ENCODE measurements at places on chromosomes 2 and 18.

GRCh38 chr2:149860276-149860921 is 272.8 kb upstream of the MMADHC start:
- DNase-seq: no peak

GRCh38 chr2:151946250-151946884 is 118.1 kb upstream of the ARL5A start:
- no peak for DNase-seq

DNA sequence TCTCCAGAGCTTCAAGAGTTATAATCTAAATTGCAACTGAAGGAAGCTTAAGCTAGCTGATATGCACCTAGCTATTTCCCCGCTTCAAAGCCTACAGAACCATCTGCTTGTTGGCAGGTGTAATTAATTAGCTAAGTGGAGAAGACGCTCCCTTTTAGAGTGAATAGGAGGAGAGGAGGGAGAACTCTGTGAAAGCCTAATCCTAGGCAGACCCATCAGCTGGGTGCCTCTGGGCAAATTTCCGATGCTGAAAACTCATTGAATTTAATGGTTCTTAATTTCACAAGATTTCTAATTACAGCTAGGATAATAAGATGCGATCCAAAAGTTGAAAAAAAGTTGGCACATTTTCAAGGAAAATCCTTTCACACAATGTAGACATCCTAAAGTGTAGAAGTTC is 735.9 kb downstream of the ERBB4 start:
- no peak for DNase-seq

DNA sequence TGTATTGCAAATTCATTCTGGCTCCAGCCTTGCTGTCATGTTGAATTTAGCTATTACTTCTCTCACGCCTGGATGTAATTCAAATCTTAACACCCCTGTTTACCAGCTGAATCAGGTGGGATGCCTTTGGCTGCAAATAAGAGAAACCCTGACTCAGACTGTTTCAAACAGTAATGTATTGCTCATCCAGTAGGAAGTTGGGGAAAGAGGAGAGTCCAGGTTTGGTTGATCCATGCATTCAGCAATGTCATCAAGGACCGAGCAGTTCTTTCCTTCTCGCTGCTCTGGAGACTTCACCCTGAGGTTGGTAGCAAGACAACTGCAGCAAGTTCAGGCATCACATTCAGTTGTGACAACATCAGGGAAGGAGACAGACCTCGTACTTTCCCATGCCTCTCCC is 6.4 kb upstream of the DARS1 start:
- DNase-seq: no peak

- DNase-seq: no peak
These were observed 59.4 kb upstream of the HAAO start for GRCh38 chr2:42851740-42852250.

DNA sequence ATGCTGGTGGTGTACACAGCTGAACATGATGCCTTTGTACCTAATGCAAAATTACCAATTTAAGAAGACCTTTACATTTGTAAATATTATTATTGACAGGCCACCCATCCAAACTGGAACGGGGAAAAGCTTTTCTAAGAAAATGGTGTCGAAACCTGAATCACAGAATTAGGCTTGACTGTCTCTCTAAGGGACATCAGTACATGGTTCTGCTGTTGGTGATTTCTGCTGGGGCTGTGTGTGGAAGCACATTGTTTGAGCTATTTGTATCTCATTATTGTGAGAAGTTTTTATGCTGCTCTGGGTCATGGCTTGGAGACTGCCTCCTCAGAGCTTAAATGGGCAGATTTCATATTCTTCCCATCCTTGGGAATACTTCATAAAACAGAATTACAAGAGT is 420.9 kb upstream of the POU3F3 start:
- DNase-seq: no peak

DNA sequence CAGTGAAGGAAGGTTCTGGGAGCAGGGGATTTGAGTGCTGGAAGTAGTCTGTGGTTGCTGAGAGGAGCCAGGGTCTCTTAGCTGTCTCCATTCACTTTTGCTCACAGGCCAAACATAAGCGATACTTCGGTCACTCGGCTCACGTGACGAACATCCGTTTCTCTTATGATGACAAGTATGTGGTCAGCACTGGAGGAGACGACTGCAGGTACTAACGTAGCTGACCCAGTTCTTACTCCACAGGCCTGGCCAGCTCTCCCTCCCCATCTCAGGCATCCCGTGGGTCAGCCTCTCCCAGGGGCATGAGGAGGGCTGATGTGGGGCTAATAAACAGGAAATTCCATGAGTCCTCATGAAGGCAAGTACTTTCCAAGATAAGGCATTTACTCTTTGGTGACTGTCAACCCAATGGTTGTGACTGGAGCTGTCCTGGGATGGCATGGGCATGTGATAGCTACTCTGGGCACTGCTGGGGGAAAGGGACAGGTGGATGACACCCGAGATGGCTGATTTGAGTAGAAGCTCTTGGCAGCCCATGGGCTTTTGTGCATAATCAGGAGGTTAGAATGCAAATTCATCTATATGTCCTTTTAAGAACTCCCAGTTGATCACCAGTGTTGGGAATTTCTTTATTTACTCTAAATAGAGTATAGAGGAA is 81.6 kb downstream of the RTN4 start:
- no peak for DNase-seq

DNA sequence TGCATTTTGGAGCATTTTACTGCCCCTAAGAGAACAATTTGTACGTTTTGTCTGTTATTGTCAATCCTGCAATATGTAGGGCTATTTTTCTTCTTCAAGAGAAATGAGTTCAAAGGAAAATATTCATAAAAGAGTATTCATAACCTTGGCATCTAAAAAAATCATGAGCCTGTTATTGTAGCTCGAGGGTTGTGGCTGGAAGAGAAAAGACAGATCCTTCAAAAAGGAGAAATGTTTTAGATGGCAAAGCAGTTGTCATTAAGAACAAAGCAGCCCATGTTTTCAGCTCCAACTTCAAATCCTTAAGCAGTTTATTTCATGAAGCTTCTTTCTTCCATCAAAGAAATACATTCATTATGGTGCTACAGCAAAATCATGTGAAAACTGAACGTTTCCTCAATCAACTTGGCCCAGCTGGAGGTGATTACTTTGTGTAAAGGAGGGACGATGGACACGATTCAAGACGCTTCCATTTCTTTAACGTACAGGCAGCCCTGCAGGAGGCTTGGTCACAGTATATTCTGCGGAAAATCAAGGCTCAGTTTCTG is 31.4 kb downstream of the QPCT start:
- DNase-seq: no peak

DNA sequence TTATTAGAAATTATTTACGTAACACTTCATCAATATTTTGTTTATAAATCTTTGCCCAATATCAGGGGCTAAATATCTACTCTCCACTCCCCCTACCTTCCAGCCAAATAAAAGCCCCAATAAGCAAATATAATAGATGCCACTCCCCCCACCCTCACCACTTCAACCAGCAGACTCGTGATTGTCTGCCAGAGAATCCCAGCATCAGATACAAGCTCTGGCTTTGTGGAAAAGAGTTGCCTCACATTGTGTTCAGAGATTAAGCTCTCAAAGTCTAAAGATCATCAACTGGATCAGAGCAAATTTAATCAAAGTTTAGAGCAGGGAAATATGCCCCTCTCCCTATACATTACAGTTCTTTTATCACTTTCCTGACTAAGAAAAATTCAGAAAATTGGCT is 39.5 kb downstream of the AOX1 start:
- no peak for DNase-seq

DNA sequence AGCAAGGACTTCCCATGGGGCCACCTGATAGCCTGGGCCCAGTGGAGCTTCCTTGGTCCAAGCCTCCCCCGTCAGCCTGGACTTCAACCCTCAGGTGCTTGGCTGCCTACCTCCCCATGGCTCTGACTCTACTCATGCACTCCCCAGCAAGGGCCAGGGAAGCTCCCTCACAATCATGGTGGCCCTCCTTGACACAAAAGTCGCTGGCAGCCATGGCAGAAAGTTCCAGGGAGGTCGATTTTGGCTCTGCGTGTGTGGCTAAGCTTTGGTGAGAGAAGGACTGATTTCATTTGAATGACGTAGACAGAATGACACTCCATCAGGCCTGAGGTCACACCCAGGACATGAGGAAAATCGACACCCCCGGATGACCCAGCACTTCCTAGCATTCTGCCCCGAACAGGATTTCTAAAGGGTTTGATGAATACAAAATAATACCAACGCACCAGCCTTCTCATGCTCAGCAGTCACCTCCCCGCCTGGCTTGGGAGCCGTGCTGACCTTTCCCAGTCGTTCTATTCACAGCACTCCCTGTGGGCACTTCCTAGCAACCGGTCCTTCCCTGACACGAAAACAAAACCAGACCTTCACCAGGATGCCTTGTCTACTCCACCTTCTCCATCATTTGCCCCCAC is 52.7 kb downstream of the LBH start:
- DNase-seq: no peak

DNA sequence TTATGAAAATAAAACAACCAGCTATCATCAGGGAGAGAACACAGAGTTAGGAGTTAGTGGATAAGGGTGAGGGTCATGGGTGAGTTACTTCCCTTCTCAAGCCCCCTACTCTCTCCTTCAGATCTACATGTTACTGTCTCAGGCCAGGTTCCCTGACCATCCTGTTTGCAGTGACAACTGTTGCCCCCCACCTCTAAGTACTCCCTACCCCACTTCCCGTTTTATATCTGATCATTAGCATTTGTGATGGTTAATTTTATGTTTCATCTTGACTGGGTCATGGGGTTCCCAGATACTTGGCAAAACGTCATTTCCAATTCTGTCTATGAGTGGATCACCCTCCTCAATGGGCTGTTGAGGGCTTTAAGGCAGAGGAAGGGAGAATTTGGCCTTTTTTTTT is 32.8 kb upstream of the ATP8B1 start:
- no peak for DNase-seq

DNA sequence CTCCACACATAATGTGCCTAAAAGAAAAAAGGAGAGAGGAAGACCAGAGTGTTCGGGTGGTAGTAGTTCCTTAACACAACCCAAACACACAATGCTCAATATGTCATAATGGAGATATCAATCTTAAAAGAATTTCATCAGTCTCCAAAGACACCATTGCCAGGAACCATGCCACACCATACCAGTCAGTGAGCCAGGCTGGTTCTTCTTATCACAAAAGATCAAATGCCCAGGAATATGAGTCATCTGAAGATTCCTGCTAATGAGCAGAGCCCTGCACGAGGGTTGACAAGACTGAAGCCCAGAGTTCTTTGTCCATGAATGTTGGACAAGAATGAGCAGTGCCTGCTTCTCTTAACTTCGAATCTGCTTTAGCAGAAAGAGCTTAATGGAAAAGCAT is 262.3 kb downstream of the ZNF516 start:
- DNase-seq: no peak

DNA sequence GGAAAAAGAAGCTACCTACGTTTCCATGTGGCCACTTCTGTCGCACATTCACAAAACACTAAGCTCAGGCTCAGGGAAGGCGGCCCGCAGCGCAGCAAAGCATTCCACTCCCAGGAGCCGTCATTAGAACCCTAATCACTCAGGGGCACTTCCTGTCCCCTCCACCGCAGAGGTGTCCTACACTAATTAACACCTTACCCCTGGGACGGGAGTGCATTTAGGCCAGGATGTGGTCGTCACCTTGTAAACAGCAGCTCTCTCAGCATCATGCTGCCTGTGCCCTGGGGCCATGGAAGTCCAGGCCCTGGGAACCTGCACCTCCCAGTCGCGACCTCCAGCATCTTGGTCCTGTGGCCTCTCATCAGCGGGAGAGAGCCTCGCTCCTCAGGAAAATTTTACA is 359.8 kb upstream of the SALL3 start:
- no peak for DNase-seq

GRCh38 chr2:66938471-66938967 is 458.6 kb upstream of the ETAA1 start:
- no peak for DNase-seq

DNA sequence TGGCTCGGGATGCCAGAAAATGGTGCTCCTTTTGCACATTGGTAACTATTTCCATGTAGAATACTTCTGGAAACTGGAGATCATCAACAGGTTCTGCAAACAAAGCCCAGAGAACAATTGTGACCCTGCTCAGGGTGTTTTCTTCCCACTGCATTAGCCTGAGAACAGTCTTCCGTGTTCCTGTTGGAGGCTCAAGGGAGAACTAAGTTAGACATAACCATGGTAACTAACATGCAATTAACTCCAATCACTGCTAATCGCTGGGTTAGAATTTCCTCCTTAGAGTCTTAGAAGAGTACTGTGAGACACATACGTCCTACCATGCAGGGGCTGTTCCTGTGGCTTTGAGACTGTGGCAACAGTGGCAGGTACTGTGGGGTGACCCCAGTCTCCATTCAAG is 36.0 kb upstream of the PDIA6 start:
- no peak for DNase-seq

GRCh38 chr2:173948198-173948597 is 17.0 kb downstream of the SP3 start:
- DNase-seq: no peak

DNA sequence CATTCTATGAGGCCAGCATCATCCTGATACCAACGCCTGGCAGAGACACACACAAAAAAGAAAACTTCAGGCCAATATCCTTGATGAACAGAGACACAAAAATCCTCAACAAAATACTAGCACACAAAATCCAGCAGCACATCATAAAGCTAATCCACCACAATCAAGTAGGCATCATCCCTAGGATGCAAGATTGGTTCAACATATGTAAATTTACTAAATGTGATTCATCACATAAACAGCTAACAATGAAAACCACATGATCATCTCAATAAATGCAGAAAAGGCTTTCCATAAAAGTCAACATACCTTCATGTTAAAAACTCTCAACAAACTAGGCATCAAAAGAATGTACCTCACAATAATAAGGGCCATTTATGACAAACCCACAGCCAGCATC is 65.3 kb downstream of the WDPCP start:
- DNase-seq: no peak

DNA sequence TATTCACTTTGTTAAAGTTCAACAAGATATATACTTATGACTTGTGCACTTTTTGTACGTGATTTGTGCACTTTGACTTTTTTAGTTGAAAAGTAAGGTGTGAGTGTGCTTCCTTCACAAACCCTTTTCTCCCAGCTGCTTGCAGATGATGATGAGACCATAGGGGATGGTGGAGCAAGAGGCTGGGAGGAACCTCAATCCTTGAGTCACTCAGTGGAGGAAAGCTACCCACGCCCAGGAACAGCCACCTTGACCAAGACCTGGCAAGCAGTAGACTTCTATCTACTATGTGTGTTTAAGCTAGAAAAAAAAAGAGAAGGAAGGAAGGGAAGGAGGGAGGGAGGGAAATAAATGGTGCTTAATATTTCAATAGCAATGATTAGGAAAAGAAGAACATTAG is 25.2 kb upstream of the TAF1B start:
- DNase-seq: no peak

DNA sequence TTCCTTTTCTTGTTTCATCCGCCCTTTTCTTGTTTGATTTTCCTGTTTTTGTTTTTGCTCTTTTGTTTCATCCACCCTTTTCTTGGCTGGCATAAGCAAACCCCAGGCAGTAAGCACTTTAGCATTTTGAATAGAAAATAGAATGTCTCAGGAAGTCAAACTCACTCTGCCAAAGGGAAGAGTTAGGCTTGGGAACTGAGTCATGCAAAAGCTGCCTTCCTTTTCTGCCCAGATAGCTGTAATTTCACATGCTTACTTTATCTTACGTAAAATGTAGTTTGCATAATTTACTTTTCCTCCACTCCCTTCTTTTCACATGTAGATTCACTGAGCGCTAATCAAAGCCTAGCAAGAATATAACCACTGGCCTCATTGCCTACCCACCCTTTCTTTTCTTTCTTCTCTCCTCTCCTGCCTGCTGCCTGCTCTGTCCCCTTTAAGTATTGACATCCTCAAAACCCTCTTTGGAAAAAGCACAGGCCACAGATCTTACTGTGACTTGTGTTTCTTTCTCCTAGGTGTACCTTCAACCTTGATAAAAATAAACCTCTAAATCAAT is 48.4 kb downstream of the CNGA3 start:
- DNase-seq: no peak
